A549 treated with dexamethasone at 1 μM for 4 hours (cell line): ENCODE measurements at places on chromosomes 12 and 14. TPM values are rescaled to one million over a fixed set of nuclear protein-coding genes. Genes with fewer than 3 reads are reported as not detected.

The DDX23 gene
- total RNA-seq, result 67.5 to 84.0 TPM (median 80.1 TPM) in 5 replicates

The SLC6A13 gene
- 0.16 to 0.47 TPM (median 0.24 TPM) in 5 replicates for total RNA-seq

The ZDHHC22 gene
- 0.20 to 0.27 TPM (median 0.23 TPM) in 5 replicates for total RNA-seq

The KRT72 gene
- not detected in 5 replicates for total RNA-seq

The SIX6 gene
- total RNA-seq, result not detected in 5 replicates

The TAS2R50 gene
- total RNA-seq, result not detected in 5 replicates

The LUM gene
- 0.21 to 0.48 TPM (median 0.31 TPM) in 5 replicates for total RNA-seq

The PLEKHD1 gene
- 0.01 to 0.03 TPM (median 0.02 TPM) in 4 of 5 replicates, not detected in the other for total RNA-seq

The TAS2R14 gene
- 0.28 to 0.62 TPM (median 0.55 TPM) in 5 replicates for total RNA-seq

The CEBPE gene
- not detected in 5 replicates for total RNA-seq

The HOXC5 gene
- total RNA-seq, result 0.47 to 0.88 TPM (median 0.77 TPM) in 5 replicates

The FAM186B gene
- 0.07 to 0.16 TPM (median 0.12 TPM) in 4 of 5 replicates, not detected in the other for total RNA-seq

The SERPINA12 gene
- 0.06 TPM in 1 of 5 replicates, not detected in the others for total RNA-seq

The RFX4 gene
- 0.02 to 0.07 TPM (median 0.04 TPM) in 4 of 5 replicates, not detected in the other for total RNA-seq

The NOVA1 gene
- 3.9 to 5.5 TPM (median 4.2 TPM) in 5 replicates for total RNA-seq

The ITGA5 gene
- total RNA-seq, result 222 to 345 TPM (median 276 TPM) in 5 replicates

The AQP6 gene
- total RNA-seq, result 0.02 to 0.07 TPM (median 0.04 TPM) in 3 of 5 replicates, not detected in the others

The RAB5B gene
- 28.1 to 38.0 TPM (median 35.9 TPM) in 5 replicates for total RNA-seq

The EIF2S1 gene
- total RNA-seq, result 231 to 354 TPM (median 245 TPM) in 5 replicates

The ORMDL2 gene
- total RNA-seq, result 79.6 to 103 TPM (median 94.6 TPM) in 5 replicates

The SDR9C7 gene
- 0.05 to 0.08 TPM (median 0.07 TPM) in 4 of 5 replicates, not detected in the other for total RNA-seq

The CLEC4D gene
- not detected in 5 replicates for total RNA-seq

The OXA1L gene
- total RNA-seq, result 134 to 165 TPM (median 161 TPM) in 5 replicates

The OVCH1 gene
- total RNA-seq, result not detected in 5 replicates

The OR6C2 gene
- total RNA-seq, result not detected in 5 replicates

The GNB3 gene
- total RNA-seq, result 0.59 to 2.3 TPM (median 1.5 TPM) in 5 replicates

The GPRC5D gene
- total RNA-seq, result not detected in 5 replicates

The SERPINA1 gene
- 1.2 to 2.8 TPM (median 2.2 TPM) in 5 replicates for total RNA-seq

The KCNJ8 gene
- 0.21 to 0.27 TPM (median 0.24 TPM) in 5 replicates for total RNA-seq

The DHRS2 gene
- 5.5 to 8.7 TPM (median 6.3 TPM) in 5 replicates for total RNA-seq

The TMEM52B gene
- total RNA-seq, result 0.05 to 0.20 TPM (median 0.11 TPM) in 5 replicates

The CD9 gene
- 217 to 265 TPM (median 241 TPM) in 5 replicates for total RNA-seq

The OR4E2 gene
- not detected in 5 replicates for total RNA-seq

The NOS1 gene
- total RNA-seq, result 0.34 to 0.70 TPM (median 0.62 TPM) in 5 replicates

The TPI1 gene
- total RNA-seq, result 1,541 to 1,693 TPM (median 1,645 TPM) in 5 replicates

The PALS1 gene
- 13.6 to 18.1 TPM (median 15.7 TPM) in 5 replicates for total RNA-seq

The OR6J1 gene
- not detected in 5 replicates for total RNA-seq

The TSHR gene
- total RNA-seq, result not detected in 5 replicates

The RNU6-8 gene
- total RNA-seq, result not detected in 5 replicates

The IGF1 gene
- total RNA-seq, result 0.26 TPM in 1 of 5 replicates, not detected in the others

The SLC39A5 gene
- 0.09 TPM in 1 of 5 replicates, not detected in the others for total RNA-seq
